ENCODE measurements at places on chromosomes 4 and X. TPM values are rescaled to one million over a fixed set of nuclear protein-coding genes. Genes with fewer than 3 reads are reported as not detected.

The ENAM gene
- total RNA-seq: not detected

The OTUD6A gene
- total RNA-seq: not detected

The TSPAN5 gene
- total RNA-seq: 16.8 TPM

GRCh38 chr4:151842430-151843079 is 81.7 kb upstream of the GATB start:
- H3K36me3 ChIP-seq: no peaks in the 10 kb centered on the region
- no peak overlapping the region for H3K27ac ChIP-seq
- no peaks in the 10 kb centered on the region for H3K4me1 ChIP-seq
- H3K4me3 ChIP-seq: no peak overlapping the region
- no peak for DNase-seq
